Activated T-cell treated with anti-CD3 and anti-CD28 coated beads, Interleukin-2, amount 50 U/mL, for 72 hours (primary cell): ENCODE measurements at places on chromosomes 12 and 14. TPM values are rescaled to one million over a fixed set of nuclear protein-coding genes. Genes with fewer than 3 reads are reported as not detected.

Gene HNRNPA1
- total RNA-seq = 1,950 TPM

Gene MLEC
- 88.9 TPM for total RNA-seq

Gene RNU7-1
- total RNA-seq = not detected

Gene ST8SIA1
- 8.7 TPM for total RNA-seq

Gene RNU4-1
- total RNA-seq = 2,627 TPM

Gene CDKN3
- 92.0 TPM for total RNA-seq

Gene GALNT8
- total RNA-seq = 1.5 TPM

Gene C1S
- total RNA-seq = 6.6 TPM

Gene AKAP3
- 7.7 TPM for total RNA-seq

Gene SERPINA9
- not detected for total RNA-seq

Gene CD69
- total RNA-seq = 158 TPM

Gene IFNG-AS1
- not detected for total RNA-seq

- no peak overlapping the region for H3K27ac ChIP-seq
- H3K4me3 ChIP-seq = no peak overlapping the region
- DNase-seq = no peak
Measured at GRCh38 chr12:116607039-116607438, 47.9 kb downstream of the MAP1LC3B2 start.

- no peak overlapping the region for H3K4me3 ChIP-seq
- no peak overlapping the region for H3K27ac ChIP-seq
- no peaks in the 10 kb centered on the region for H3K36me3 ChIP-seq
Measured at GRCh38 chr14:102966681-102967505, 44.4 kb downstream of the AMN start.

DNA sequence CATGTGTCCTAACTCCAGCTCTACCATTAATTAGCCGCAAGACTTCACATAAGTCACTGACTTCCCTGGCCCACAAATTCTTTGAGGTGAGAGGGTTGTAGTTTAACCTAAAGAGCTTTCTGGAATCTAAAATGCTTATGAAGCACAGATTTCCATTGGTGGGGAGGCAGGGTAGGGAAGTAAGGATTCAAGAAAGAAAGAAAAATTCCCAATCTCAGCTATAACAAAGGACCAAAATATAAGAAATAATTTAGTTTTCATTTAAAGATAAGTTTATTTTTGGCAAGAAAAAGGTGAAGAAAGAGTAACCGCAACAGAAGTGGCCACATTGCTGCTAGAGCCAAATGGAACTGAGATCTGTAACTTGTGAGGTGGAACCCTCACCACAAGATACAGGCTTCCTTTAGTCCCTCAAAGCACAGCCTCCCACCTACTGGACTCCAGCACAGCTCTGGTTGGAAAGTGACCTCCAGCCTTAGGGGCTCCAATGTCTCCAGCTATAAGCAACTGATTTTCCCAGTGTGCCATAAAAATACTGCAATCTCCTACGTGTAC, 23.6 kb downstream of the DAD1 start:
- H3K27ac ChIP-seq = peak overlapping the region; percentile 95
- H3K36me3 ChIP-seq = peaks cover 3% of the 10 kb centered on the region
- no peak for DNase-seq
- no peaks in the 10 kb centered on the region for H3K27me3 ChIP-seq
- H3K4me3 ChIP-seq = peak overlapping the region; percentile 91

GRCh38 chr14:31897581-31898186, 179.4 kb upstream of the ARHGAP5 start:
- no peaks in the 10 kb centered on the region for H3K27me3 ChIP-seq
- no peak overlapping the region for H3K27ac ChIP-seq
- no peak overlapping the region for H3K4me3 ChIP-seq
- H3K36me3 ChIP-seq = no peaks in the 10 kb centered on the region
- H3K4me1 ChIP-seq = no peaks in the 10 kb centered on the region

- H3K36me3 ChIP-seq = no peaks in the 10 kb centered on the region
- DNase-seq = no peak
- H3K27ac ChIP-seq = no peak overlapping the region
- peaks cover 21% of the 10 kb centered on the region for H3K27me3 ChIP-seq
Measured at GRCh38 chr12:24597580-24597979, 351.3 kb downstream of the BCAT1 start.

DNA sequence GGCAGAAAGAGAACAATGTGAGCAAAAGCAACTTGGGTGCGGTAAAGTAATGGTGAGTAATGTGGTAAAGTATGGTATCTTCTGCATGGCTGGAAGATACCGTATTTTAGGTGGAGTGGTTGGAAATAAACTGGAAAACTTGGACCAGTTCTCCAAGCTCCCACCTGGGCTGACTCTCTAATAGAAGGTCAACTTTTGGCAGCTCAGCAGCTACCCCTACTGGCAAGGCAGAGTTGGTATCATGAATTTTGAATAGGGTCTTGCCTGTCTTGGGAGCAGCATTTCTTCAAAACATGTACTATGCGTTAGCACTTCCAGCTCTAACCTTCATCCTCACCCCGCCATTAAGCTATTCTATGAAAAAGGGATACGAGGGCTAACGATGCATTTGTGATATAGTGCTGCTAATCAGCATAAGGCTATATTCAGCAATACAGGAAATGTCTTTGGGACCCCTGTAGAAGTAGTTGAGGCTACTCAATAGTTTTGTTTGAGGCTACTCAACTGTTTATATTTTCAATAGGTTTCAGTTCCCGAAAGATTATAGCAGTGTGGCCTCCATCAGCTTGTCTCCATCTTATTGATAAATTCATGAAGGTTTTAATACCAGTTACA, 276.3 kb upstream of the FAR2 start:
- H3K4me3 ChIP-seq = no peak overlapping the region
- peak; percentile 24 for DNase-seq
- peaks cover 17% of the 10 kb centered on the region for H3K27me3 ChIP-seq
- H3K4me1 ChIP-seq = no peaks in the 10 kb centered on the region

DNA sequence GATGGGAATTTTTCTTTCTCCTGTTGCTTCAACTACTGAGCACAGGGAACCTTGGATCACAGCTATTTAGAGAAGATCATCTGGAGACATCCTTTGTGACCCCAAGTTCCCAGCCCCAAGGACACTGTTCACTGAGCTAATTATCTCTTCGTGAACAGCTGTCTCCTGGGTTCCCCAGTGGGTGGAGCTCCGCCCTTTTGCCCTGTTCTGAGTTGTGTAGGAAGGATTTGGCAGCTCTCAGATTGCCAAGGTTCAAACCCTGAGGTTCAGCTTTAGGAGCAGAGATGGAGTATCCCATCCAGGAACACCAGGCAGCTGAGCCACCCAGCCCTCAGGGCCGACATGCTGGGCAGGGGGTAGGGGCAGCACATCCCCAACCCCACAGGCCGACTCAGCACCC, 32.0 kb downstream of the NGB start:
- H3K4me1 ChIP-seq = no peaks in the 10 kb centered on the region
- H3K27ac ChIP-seq = no peak overlapping the region
- H3K27me3 ChIP-seq = no peaks in the 10 kb centered on the region

DNA sequence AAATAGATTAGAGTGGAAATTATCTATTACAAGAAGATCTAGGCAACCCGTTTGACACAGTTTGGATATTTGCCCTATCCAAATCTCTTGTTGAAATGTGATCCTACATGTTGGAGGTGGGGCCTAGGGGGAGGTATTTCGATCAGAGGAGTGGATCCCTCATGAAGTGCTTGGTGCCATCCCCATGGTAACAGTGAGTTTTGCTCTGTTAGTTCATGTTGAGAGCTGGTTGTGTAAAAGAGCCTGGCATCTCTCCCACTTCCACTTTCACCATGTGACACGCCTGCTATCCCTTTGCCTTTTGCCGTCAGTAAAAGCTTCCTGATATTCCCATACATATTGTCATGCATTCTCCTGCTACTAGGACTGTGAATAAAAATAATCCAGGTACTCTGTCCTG, 66.4 kb upstream of the FLRT2 start:
- H3K36me3 ChIP-seq = no peaks in the 10 kb centered on the region
- H3K4me1 ChIP-seq = no peaks in the 10 kb centered on the region
- H3K27me3 ChIP-seq = no peaks in the 10 kb centered on the region
- H3K27ac ChIP-seq = no peak overlapping the region
- H3K4me3 ChIP-seq = no peak overlapping the region

DNA sequence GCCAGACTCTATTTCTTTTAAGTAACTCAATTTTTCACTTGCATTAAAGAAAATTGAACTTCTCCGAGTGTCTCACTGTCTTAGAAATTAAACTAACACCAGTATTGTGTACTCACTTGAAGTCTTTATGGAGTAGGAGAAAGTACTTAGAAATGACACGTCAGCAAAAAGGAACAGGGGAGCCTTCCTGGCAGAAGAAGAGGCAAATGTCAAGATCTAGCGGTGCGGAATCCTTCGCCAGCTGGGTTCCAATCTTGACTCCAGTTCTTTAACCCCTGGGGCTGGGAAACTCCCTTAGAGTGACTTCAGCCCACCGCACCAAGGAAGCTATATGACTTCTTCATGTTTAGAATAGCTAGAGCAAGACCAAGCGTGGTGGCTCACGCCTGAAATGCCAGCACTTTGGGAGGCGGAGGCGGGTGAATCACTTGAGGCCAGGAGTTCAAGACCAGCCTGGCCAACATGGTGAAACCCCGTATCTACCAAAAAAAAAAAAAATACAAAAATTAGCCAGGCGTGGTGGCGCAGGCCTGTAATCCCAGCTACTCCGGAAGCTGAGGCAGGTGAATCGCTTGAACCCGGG, 34.4 kb downstream of the WBP11 start:
- H3K4me1 ChIP-seq = peaks cover 54% of the 10 kb centered on the region
- peak; percentile 47 for DNase-seq
- peaks cover 24% of the 10 kb centered on the region for H3K36me3 ChIP-seq

GRCh38 chr14:35814371-35815005, 5.4 kb upstream of the RALGAPA1 start:
- peaks cover 6% of the 10 kb centered on the region for H3K4me1 ChIP-seq
- DNase-seq = peak; percentile 83
- H3K36me3 ChIP-seq = no peaks in the 10 kb centered on the region

GRCh38 chr12:131384544-131384855, 326.4 kb upstream of the SFSWAP start:
- H3K27me3 ChIP-seq = no peaks in the 10 kb centered on the region
- DNase-seq = no peak
- H3K4me1 ChIP-seq = no peaks in the 10 kb centered on the region
- no peaks in the 10 kb centered on the region for H3K36me3 ChIP-seq
- H3K27ac ChIP-seq = no peak overlapping the region
- no peak overlapping the region for H3K4me3 ChIP-seq

DNA sequence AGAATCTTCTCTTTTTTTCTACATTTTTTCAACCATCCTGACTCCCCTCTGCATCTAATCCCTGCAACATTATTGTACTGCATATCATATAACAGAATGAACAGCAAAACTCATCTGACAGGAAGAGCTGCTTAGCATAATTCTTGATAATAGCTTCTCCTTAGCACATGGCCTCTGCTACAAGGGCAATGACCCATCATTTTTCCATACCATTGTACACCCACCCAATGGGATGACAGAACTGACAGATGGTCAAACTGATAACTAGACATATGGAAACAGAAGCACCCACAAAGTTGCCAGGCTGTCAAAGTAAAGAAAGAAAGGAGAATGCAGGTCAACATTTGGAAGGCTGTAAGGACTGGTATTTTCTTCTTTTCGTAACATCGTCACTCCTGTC, 390.4 kb upstream of the USP15 start:
- no peaks in the 10 kb centered on the region for H3K36me3 ChIP-seq
- H3K4me3 ChIP-seq = no peak overlapping the region
- no peak for DNase-seq
- H3K27ac ChIP-seq = no peak overlapping the region

GRCh38 chr12:39503439-39503838, 60.5 kb upstream of the KIF21A start:
- H3K4me1 ChIP-seq = no peaks in the 10 kb centered on the region
- H3K27me3 ChIP-seq = no peaks in the 10 kb centered on the region
- H3K36me3 ChIP-seq = no peaks in the 10 kb centered on the region
- no peak overlapping the region for H3K27ac ChIP-seq

DNA sequence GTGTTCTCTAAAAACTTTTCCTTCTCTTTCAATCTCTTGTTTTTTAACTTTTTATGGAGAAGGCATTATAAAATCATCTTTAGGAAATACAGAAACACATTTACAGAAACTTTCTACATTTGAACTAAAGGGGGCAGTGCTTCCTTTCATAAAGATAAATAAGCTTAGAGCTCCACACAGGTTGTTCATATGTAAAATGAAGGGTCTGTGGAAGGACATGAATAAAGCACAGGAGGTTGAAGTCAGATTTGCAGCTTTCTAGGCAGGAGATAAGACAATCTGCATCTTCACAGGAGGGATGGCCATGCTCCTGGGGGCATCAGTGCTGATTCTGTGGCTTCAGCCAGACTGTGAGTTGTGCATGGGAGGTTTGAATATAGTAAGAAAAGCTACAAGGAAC, 426.0 kb downstream of the DAD1 start:
- H3K27me3 ChIP-seq = no peaks in the 10 kb centered on the region
- no peak for DNase-seq
- H3K27ac ChIP-seq = peak overlapping the region; percentile 75
- H3K4me1 ChIP-seq = no peaks in the 10 kb centered on the region

DNA sequence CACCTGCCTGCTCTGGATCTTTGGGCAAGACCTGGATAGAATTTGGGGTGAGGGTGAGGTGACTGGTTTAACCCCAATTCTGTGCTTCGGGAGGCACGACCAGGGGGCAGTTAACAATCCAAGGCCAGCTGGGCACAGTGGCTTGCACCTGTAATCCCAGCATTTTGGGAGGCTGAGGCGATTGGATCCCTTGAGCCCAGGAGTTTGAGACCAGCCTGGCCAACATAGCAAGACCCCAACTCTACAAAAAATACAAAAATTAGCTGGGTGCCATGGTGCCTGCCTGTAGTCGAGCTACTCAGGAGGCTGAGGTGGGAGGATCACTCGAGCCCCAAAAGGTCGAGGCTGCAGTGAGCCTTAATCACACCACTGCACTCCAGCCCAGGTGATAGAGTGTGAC, 38.2 kb downstream of the HRK start:
- no peak for DNase-seq
- no peaks in the 10 kb centered on the region for H3K4me1 ChIP-seq
- no peaks in the 10 kb centered on the region for H3K27me3 ChIP-seq
- no peak overlapping the region for H3K4me3 ChIP-seq
- H3K36me3 ChIP-seq = peaks cover under 1% of the 10 kb centered on the region

GRCh38 chr14:63573581-63573980, 30.4 kb upstream of the PPP2R5E start:
- no peak overlapping the region for H3K27ac ChIP-seq
- no peaks in the 10 kb centered on the region for H3K36me3 ChIP-seq
- no peak overlapping the region for H3K4me3 ChIP-seq
- H3K27me3 ChIP-seq = no peaks in the 10 kb centered on the region
- no peaks in the 10 kb centered on the region for H3K4me1 ChIP-seq
- no peak for DNase-seq

DNA sequence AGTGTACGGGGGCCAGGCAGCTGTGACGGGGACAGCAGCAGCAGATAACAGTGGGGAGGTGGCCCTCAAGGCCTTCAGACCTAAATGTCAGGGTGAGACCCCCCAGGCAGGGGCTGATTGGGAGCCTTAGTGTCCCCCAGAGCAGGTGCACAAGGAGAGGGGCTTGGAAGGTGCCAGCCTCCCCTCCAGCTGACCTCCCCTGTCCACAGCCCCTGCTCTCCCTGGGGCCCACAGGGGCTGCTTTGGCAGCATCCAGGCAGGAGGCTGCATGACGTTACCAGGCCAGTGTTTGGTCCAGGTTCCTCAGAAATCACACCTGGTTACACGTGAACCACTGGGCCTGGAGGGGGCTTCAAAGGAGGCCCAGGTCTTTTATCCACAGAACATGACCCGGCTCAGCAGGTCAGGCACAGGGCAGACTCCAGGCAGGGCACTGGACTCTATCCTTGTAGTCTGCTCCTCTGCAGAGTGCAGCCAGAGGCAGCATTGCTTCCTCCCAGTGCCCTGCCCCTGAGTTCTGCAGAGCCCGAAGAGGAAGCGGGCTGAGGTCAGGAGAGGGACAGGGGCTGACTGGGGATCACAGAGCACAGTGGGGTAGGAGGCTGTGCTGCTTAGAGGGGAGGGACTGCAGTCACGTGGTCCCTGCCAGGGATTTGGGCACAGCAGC, 2.6 kb upstream of the TRMT61A start:
- no peak for DNase-seq
- no peak overlapping the region for H3K4me3 ChIP-seq
- no peaks in the 10 kb centered on the region for H3K27me3 ChIP-seq
- H3K27ac ChIP-seq = no peak overlapping the region
- H3K36me3 ChIP-seq = peaks cover 3% of the 10 kb centered on the region
- H3K4me1 ChIP-seq = peaks cover 35% of the 10 kb centered on the region
